ENCODE measurements at places on chromosomes 11 and 22. TPM values are rescaled to one million over a fixed set of nuclear protein-coding genes. Genes with fewer than 3 reads are reported as not detected.

Gene NFRKB
- 23.6 TPM for polyA plus RNA-seq

Gene LRRC4C
- not detected for polyA plus RNA-seq

Gene ZP1
- not detected for polyA plus RNA-seq

Gene C11orf91
- polyA plus RNA-seq: not detected

Gene ATG2A
- 21.0 TPM for polyA plus RNA-seq

Gene RAG2
- 0.89 TPM for polyA plus RNA-seq

Gene RFPL2
- not detected for polyA plus RNA-seq

Gene MUC6
- polyA plus RNA-seq: not detected

Gene TNKS1BP1
- 19.5 TPM for polyA plus RNA-seq

Gene NCR3LG1
- polyA plus RNA-seq: 13.8 TPM

Gene OR2D2
- not detected for polyA plus RNA-seq

Gene PNPLA5
- polyA plus RNA-seq: not detected

Gene MMP10
- polyA plus RNA-seq: 0.15 TPM

Gene MLC1
- polyA plus RNA-seq: 0.91 TPM

Gene MS4A3
- polyA plus RNA-seq: 39.2 TPM

Gene ME3
- not detected for polyA plus RNA-seq

Gene TRIM21
- polyA plus RNA-seq: 12.8 TPM

Gene TTLL1
- 0.17 TPM for polyA plus RNA-seq

Gene CDC45
- 427 TPM for polyA plus RNA-seq

Gene APOBEC3H
- polyA plus RNA-seq: not detected

Measured in K562 (cell line).